Hepatic stellate cell (primary cell): ENCODE measurements at places on chromosomes 6 and 20.
A peak's percentile ranks its signal among the peaks of the same experiment; 100 is the strongest.

GRCh38 chr6:15715851-15716250, 53.0 kb upstream of the DTNBP1 start:
- DNase-seq, result no peak

- no peak for DNase-seq
These were observed 227.1 kb downstream of the NFATC2 start for GRCh38 chr20:51315390-51315789.

DNA sequence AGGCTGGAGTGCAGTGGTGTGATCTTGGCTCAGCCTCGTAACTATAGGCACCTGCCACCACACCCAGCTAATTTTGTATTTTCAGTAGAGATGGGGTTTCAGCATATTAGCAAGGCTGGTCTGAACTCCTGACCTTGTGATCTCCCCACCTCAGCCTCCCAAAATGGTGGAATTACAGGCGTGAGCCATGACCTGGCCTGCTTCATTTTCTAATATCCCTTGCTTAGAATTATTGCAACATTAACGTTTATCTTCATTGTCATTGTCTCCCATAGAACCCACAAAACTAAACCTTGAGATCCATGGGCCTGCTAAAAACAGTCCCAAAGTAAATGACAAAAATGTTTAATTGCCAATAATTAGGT, 6.1 kb downstream of the EEF1A1 start:
- no peak for DNase-seq

- peak; percentile 31 for DNase-seq
These were observed 229.3 kb upstream of the TENT5A start for GRCh38 chr6:81981812-81982211.

DNA sequence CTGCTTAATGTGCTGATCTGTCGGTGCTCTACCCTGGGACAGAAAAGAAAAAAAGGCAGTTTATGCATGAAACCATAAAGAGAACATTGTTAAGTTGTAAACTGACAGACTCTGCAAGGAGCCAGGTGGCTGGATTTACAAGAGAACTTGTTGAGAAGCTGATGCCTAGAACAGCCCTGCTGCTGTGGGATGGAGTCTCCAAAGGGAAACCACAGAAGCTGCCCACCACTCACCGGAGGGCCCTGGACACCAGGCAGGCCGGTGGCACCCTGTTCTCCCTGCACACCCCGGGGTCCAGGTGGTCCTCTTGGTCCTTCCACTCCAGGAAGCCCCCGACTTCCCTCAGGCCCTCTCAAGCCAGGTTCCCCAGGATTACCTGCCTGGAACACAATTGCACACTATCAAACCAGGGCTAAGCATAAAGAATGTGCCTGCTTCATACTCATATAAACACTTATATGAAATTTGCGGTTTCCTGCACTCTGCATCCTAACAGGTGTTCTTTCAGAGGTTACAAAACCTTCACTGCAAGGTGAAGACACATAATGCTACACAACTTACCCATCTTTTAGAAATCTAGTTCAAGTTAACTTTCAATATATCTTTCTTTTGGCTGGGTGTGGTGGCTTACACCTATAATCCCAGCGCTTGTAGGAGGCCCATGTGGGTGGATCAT, 68.2 kb downstream of the COL9A1 start:
- no peak for DNase-seq

GRCh38 chr20:48861444-48861843, 33.6 kb upstream of the PREX1 start:
- DNase-seq, result no peak

GRCh38 chr20:24004471-24004870, 15.9 kb upstream of the GGTLC1 start:
- DNase-seq, result no peak

DNA sequence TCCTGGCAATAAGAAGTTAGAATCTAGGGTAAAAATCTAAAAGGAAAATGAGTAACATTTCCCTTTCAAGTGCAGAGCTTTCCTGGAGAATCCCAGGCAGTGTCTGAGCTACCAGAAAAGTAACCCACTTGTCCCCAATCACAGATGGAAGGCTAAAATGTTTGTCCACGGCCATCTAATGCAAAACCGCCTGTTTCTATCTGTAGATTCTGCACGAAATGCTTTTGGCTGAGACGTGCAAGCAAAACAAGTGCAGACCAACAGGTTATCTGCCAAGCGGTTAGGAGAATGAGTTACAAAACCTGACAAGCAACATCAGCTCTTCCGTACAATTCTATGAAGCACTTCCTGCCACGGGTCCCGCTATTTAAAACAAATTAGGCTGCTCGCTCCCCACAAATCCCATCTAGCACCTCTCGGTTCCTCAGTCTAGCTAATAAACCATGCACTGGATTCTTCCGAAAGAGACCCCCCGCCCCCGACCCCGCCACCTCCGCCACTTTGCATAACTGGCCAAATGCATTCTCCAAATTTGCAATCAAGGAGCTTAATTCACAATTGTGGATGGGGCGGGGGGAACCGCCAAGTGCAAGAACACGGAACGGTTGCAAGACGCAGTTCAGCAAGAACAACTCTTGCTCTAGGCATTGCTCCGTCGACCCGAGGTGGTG, 1.4 kb downstream of the ELOVL5 start:
- no peak for DNase-seq

GRCh38 chr6:19731282-19731681, 105.9 kb upstream of the ID4 start:
- no peak for DNase-seq

DNA sequence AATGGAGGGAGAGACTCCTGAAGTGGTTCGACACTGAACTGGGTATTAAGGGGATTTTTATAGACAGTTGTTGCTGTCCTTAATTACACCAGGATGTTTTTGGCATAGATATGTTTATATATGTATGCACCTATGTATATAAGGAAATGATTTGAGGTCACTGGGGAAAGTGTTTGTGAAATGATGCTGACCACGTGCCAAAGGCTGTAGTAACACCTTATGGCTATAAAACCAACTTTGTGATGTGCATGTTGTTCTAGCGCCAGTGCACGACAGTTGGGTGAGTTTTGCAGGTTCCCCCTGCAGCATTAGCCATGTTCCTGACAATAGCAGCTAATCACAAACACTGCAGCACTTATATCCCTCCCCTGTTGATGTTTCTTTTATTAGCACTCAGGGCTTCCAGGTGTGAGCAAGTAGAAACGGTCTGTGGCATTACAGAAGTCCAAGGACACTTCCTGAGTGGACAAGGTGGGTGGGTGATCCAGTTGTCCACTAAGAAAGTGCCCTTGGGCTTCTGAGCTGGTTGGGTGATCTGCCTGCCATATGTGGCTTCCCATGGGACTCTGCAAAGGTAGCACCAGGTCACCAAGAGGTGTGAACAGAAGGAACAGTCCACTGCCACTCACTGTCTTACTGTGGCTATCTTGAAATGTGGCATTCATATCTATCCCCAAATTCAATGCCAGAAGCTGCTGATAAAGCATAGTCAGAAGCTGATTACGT, 63.0 kb upstream of the RBM24 start:
- no peak for DNase-seq

GRCh38 chr20:49894073-49894470, 21.3 kb downstream of the SPATA2 start:
- no peak for DNase-seq

- peak; percentile 79 for DNase-seq
These were observed 11.5 kb downstream of the PMEPA1 start for GRCh38 chr20:57698116-57698866.

DNA sequence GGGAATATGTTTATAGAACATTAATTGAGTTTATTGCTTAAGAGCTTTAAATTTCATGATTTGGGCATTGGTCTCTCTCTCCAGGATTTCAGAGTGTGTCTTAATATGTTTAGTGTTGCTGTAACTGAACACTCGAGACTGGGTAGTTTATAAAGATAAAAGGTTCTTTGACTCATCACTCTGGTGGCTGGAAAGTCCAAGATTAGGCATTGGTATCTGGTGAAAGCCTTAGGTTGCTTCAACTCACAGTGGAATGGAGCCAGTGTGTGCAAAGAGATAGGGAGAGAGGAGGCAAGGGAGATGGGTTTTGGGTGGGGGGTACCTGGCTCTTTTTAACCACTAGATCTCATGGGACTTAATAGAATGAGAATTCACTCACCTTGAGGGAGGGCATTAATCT, 35.6 kb upstream of the DTNBP1 start:
- DNase-seq, result no peak

- DNase-seq, result no peak
These were observed 662.4 kb downstream of the EPHA7 start for GRCh38 chr6:92756912-92757311.

DNA sequence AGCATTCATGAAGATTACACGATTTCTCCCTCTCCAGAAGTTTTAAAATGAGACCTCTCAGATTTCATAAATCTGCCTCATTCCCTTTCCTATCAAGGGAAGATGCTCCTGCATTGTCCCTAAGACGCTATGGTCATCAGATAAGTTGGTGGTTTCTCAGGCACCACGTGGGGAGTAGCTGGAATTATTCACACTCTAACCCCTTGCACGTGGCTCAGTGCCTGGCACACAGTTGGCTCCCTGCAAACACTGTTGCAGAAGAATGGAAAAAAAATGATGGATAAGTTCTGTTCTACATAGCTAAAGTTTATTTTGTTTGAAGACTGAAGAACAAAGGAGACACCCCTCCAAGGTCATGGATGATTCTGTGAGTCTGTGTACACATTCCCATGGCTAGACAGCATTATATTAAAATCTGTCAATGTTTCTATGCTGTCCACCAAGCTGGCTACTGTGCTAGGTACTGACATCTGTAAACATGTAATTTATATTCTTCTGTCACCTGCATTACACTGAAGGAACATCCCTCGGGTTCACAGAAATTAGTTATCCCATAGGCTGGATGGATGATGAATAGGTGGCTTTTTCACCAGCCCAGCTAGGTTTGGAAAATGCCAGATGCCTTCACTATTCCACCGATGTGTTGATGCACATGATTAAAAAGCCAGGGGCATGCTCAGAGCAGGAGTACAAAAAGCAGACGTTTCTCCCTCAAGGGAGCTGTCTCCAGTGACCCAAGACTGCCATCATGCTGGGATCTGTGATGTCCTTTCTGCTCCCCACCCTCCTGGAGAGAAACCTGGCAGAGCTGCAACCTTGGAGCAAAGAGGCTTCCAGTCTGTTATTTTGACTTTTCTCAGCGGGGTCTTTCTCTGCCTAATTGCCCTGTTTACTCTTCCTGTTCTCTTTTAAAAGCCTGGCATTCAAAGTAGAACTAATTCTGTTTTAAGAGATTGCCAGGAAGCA, 610.5 kb downstream of the UTRN start:
- DNase-seq, result no peak

DNA sequence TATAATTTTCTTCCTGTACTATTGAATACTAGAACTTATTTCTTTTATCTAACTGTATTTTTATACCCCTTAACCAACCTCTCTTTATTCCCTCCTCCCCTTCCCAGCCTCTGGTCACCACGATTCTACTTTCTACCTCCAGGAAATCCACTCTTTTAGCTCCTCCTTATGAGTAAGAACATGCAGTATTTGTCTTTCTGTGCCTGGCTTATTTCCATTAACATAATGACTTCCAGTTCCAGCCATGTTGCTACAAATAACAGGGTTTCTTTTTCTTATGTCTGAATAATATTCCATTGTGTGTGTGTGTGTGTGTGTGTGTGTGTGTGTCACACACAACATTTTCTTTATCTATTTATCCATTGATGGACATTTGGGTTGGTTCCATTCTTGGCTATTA, 152.3 kb upstream of the OLIG3 start:
- no peak for DNase-seq

DNA sequence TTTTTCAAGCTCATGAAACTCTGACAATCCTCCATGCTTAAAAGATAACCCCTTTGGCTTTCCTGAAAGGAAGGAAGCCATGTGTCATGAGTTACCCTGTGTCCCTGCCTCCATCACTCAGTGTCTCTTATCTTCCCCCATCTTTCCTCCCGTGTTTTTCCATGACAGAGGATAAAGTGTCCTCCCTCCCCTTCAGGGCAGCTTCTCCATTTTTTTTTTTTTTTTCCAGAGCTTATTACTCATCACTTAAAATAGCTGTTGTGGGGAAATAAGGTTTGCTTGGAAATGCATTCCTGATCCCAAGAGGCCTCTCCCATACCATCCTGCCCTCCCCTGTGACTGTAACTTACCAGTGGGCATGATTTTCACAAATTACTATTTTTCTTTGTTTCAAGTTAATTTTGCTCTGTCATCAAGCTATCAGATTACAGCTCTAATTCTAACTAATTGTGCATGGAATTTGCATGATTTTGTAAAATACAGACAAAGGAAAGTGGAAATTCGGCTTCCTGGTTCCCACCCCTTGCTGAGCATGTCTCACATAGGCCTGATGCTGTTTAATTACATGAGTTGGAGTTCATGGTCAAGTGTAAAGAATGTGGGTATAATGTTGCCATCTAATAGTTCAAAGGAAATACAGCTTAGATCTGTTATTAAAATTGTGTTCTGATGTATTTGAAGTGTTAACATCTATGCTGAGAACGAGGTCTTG, 614.5 kb upstream of the FLRT3 start:
- DNase-seq, result no peak

DNA sequence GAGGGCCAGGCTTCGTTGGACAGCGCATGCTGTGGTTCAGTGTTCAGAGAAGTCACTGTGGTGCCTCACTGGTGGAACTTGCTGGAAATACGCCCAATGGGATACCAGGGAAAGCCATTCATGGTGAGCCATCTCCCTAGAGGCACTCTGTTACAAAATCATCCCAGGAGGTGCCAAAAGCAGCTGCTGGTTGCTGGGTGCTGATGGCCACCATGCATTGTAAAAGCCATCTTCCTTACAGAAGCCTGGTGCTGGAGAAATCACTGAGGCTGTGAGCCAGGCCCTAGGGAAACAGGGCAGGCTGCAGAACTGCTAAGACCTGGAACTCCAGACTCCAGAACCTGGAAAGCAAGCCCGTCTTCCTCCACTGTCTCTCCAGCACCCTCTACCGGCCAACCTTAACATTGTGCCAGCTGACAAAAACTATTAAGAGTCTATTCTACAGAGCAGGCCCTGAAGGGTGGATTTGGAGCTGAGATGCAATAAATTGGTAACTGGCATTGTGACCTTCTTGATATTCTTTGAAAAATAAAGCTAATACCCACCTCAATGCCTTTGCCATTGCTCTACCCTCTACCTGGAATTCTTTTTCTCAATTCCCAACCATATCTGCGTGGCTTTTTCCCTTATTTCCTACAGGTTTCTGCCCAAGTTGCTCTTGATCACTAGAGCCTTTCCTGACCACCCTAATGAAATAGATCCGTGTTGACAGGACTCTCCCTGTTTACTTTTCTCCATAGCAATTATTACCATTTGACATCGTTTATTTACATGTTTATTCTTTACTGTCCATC, 18.5 kb downstream of the SNRPB start:
- peak; percentile 57 for DNase-seq

GRCh38 chr6:26294302-26294701, 70.7 kb upstream of the BTN3A2 start:
- DNase-seq, result no peak

GRCh38 chr6:12258591-12259075, 31.5 kb upstream of the EDN1 start:
- DNase-seq, result no peak

- DNase-seq, result peak; percentile 37
These were observed 4.3 kb downstream of the VAPB start for GRCh38 chr20:58393299-58393698.
